ENCODE measurements at places on chromosomes 5 and 9.

DNA sequence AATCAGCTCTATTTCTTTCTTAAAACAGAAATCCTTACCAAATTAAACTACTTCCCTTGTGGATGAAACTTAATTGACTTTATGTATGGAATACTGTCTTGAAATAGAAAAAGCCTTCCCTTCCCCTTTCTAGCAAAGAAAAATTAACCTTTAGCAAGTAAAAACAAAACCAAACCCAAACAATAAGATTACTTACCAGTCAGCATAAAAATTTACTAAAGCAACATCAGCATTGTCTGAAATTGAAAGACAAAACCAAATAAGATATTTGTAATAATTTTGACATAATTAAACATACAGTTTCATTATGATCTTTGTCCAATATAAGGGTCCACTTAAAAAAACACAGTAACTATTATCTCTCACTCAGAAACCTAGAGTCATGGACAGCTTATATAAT is 41.2 kb downstream of the ERP44 start:
- no peak for DNase-seq

- DNase-seq: no peak
These were observed 224.1 kb downstream of the MED10 start for GRCh38 chr5:6154216-6154615.

DNA sequence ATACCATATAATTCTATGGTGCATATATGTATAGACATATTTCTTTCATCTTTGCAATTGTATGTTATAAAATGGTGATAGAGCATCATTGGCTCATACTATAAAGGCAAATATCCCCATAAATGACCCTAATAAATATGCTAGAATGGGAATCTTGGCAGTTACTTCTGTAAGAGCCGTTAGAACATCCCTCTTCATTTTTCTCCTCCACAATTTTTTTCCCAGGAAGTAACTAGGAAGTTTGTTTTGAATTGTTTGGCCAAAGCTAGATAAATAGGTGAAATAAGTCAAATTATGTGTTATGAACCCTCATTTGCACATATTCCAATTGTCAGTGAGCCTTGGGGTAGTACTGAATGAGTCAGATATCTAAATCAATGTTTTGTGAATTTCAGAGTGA is 209.9 kb downstream of the ADAMTSL1 start:
- DNase-seq: no peak

- no peak for DNase-seq
These were observed at the start of gene FOXE1 for GRCh38 chr9:97853056-97853843. TSS of gene FOXE1 (plus strand) at chr9:97853226. CDS start at chr9:97853915, 689 bp downstream.

- DNase-seq: no peak
These were observed 438.4 kb downstream of the PLK2 start for GRCh38 chr5:58021466-58021865.
